ENCODE measurements at places on chromosomes 12 and 14. TPM values are rescaled to one million over a fixed set of nuclear protein-coding genes. Genes with fewer than 3 reads are reported as not detected.

DNA sequence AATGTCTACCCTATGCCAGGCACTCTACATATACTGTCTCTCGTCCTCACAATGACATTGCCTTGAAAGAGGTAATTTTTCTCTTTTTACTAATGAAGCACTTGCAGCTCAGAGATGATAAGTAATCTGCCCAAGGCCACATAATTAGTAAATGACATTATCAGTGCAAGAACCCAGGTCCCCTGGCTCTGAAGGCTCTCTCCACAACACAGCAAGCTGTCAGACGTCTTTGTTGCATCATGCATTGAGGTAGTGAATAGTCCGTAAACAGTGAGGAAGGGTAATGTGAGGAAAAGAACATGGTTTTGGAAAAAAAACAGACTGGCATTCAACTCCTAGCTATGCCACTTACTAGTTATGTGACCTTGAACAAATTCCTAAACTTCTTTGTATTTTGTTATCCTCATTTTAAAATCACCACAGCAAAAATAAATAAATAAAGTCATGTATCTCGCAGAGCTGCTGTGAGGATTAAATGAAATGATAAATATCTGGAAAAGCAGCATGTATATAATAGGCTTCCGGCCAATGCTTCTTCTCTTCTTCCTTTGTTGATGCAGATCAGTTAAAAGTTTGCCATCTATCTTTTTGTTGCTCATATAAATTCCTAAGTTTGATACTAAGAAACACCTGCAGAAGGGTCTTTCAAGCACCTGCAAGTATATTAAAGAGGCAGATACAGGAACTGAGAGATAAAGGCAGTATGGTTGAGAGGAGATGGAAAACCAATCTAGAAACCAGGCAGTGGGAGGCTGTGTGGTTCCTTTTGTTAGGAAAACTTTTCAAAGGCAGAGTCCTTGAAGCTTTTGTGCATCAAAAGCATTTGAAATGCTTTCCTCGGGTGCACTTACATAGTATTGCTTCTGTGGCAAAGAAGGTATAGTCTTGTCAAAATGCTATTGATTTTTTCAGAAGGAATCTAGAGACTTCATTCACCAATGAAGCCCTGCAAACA is 82.8 kb downstream of the BTG1 start:
- H3K27me3 ChIP-seq, result no peaks in the 10 kb centered on the region
- DNase-seq, result no peak
- no peak overlapping the region for H3K27ac ChIP-seq
- no peaks in the 10 kb centered on the region for H3K36me3 ChIP-seq
- H3K4me1 ChIP-seq, result peaks cover 26% of the 10 kb centered on the region
- H3K4me3 ChIP-seq, result no peak overlapping the region

DNA sequence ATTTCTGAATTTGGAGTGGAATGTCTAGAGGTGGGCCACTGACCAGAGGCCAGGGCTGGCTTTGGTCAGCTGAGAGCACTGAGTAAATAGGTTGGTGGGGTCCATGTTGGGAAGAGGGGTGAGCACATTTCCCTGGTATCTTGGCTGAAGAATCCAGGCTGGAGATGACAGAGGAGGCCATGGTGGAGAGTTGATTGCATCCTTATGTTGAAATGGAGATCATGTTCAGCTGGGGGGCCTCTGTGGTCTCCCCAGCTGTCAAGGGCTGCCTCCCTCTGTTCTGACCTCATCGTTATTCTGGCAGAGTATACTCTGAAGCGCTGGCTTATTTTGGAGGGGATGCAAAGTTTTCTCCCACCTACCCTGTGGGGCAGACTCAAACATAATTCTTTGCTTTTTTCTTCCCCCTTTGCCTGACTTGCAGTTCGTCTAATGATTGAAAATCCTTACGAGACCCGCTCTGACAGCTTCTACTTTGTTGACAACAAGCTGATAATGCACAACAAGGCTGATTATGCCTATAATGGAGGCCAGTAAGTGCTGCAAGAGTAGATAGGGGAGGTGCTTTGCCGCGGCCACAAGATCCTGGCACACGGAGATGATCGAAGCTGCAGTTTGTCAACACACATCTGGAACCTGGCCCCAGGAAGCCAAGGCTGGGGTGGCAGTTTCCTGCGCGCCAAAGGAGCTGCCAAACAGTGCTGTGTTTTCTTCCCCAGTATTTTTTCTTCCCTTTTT is 6.0 kb upstream of the ACADS start:
- H3K36me3 ChIP-seq, result peaks cover 94% of the 10 kb centered on the region
- H3K4me3 ChIP-seq, result no peak overlapping the region
- peaks cover 15% of the 10 kb centered on the region for H3K4me1 ChIP-seq
- DNase-seq, result no peak

Gene A2ML1
- total RNA-seq, result 1.2 TPM

DNA sequence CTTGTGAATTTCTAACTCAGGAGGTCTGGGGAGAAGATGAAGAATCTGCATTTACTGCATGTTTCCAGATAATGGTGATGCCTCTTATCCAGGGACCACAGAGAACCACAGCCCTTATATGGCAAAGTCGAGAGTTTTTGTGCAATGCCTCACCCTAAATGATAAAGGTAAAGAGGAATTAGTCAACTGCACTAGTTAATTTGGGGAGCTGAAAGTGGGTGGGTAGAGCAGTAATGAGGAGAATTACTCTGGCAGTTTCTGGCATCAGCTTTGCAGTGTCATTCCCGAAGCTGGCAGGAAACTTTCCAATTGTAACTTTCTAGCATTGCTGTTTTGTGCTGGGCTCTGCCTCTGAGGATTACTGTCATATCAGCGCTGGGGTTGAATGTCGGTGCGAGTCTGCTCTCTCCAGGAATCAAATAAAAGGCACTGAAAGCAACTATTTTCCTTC is 10.3 kb downstream of the EGLN3 start:
- no peak overlapping the region for H3K4me3 ChIP-seq
- no peak for DNase-seq
- H3K27me3 ChIP-seq, result no peaks in the 10 kb centered on the region
- H3K27ac ChIP-seq, result peak overlapping the region; percentile 84

- peaks cover 7% of the 10 kb centered on the region for H3K4me1 ChIP-seq
- no peaks in the 10 kb centered on the region for H3K27me3 ChIP-seq
- no peak overlapping the region for H3K27ac ChIP-seq
- no peaks in the 10 kb centered on the region for H3K36me3 ChIP-seq
- DNase-seq, result no peak
Measured at GRCh38 chr14:61033054-61033453, 52.0 kb downstream of the SLC38A6 start.

DNA sequence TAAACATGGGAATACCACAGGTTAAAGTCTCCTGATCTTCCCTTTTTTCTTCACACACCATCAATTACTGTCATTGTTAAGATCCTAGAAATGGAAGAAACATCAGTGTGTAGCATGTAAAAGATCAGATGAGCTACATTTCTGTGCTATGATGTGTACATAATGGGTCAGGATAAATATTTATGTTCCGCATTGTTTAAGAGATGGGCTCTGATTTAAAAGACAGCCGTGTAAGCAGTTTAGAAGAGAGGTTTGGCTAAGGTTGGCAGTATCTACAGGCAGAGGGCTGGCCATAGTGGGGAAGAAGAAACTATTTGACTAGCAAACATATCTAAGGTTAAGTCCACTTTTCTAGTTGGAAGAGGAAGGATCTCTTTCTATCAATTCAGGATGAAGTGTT is 49.4 kb downstream of the LRRC9 start:
- H3K4me1 ChIP-seq, result peaks cover 9% of the 10 kb centered on the region
- H3K4me3 ChIP-seq, result no peak overlapping the region
- H3K36me3 ChIP-seq, result no peaks in the 10 kb centered on the region
- H3K27me3 ChIP-seq, result no peaks in the 10 kb centered on the region
- H3K27ac ChIP-seq, result no peak overlapping the region

Gene NDUFA12
- 72.3 TPM for total RNA-seq

DNA sequence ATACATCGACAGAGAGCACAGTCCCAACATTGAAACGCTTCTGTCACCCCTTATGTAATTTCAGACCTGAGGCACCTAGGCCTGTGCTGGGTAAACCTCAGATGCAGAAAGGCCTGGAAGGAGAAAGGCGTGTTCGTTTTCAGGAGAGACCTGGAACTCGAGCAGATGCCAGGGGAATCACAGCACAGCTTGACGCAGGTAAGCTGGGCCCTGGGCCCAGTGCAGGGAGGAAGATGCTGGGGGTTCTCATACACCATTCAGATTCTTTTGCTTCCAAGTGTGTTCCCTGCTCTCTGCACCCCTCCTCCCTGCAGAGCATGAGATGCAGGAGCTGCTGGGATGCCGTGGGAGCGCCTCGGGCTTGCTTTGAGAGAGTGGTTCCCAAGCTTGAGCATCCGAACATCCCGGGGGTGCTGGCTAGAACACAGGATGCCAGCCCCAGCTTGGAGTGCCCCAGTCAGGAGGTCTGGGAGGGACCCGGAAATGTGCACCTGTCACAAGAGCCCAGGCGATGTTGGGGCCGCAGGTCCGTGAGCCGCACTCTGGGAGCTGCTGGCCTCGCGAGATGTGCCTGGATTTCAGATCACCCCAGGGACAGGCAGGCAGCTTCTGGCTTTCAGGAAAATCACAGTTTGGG is 35.9 kb downstream of the FZD10 start:
- no peak overlapping the region for H3K27ac ChIP-seq
- H3K4me3 ChIP-seq, result no peak overlapping the region
- DNase-seq, result no peak
- H3K27me3 ChIP-seq, result no peaks in the 10 kb centered on the region
- no peaks in the 10 kb centered on the region for H3K4me1 ChIP-seq
- H3K36me3 ChIP-seq, result no peaks in the 10 kb centered on the region

Gene GALNT16
- total RNA-seq, result 18.4 TPM

DNA sequence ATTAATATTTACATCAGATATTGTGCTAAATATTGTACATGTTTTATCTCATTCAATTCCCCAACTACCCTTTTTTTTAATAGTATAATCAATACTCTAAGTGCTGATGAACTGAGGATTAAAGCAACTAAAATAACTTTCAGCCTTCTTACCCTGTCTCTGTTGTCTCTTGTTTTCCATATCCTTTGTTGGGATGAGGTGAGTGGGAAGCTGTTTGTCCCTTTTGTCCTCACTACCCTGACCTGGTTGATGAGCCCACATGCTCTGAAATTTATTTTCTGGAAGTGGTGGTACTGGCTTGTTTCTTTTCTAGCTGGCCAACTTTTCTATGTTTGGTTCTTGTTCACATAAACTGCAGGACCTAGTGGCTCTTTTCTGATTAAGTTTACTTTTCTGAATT is 9.6 kb upstream of the ART4 start:
- H3K27ac ChIP-seq, result no peak overlapping the region
- no peaks in the 10 kb centered on the region for H3K27me3 ChIP-seq

Gene CD9
- total RNA-seq, result 416 TPM

Gene GOLGA5
- total RNA-seq, result 35.3 TPM

Gene CLEC4D
- not detected for total RNA-seq

GRCh38 chr12:112905451-112906089 is 1.2 kb upstream of the OAS1 start:
- peaks cover 3% of the 10 kb centered on the region for H3K36me3 ChIP-seq
- peaks cover 46% of the 10 kb centered on the region for H3K4me1 ChIP-seq
- no peaks in the 10 kb centered on the region for H3K27me3 ChIP-seq
- no peak overlapping the region for H3K4me3 ChIP-seq

Gene SPTB
- total RNA-seq, result 2.5 TPM

GRCh38 chr12:5034603-5035002 is 9.1 kb upstream of the KCNA5 start:
- no peak overlapping the region for H3K27ac ChIP-seq
- H3K27me3 ChIP-seq, result no peaks in the 10 kb centered on the region
- no peaks in the 10 kb centered on the region for H3K36me3 ChIP-seq
- DNase-seq, result no peak

DNA sequence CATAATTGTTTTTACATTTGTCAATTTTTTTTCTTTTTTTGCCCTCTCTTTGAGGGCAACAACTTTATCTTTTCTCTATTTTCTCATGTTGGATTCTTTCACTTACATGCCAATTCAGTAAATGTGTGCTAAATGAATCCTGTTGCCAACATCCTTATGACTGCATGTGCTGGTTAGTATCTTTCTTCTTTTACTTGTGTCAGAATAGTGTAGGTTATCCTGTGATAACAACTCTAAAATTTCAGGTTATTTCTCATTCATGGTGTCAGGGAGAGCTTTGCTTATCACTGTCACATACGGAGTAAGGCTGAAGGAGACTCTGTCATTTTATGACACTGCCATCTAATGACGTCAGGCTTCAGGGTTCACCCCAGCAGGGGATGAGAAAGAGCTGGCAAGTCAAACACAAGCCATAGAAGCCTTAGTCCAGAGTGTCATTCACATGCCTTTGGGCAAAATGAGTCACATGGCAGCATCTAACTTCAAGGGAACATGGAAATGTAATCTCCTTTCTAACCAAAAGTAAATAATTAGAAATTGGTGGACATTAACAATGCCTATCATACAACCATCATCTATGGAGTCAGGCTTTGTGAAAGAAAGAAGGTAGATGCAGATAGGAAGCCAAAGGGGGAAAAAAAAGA is 242.5 kb upstream of the ATP2B1 start:
- no peak overlapping the region for H3K27ac ChIP-seq
- no peak for DNase-seq
- no peaks in the 10 kb centered on the region for H3K36me3 ChIP-seq
- no peaks in the 10 kb centered on the region for H3K27me3 ChIP-seq
- peaks cover 45% of the 10 kb centered on the region for H3K4me1 ChIP-seq

GRCh38 chr12:5648692-5649359 is 216.9 kb downstream of the NTF3 start:
- no peak overlapping the region for H3K27ac ChIP-seq
- no peak for DNase-seq
- H3K36me3 ChIP-seq, result no peaks in the 10 kb centered on the region
- H3K27me3 ChIP-seq, result no peaks in the 10 kb centered on the region

Gene KCNK10
- total RNA-seq, result not detected

- no peak overlapping the region for H3K27ac ChIP-seq
- H3K27me3 ChIP-seq, result no peaks in the 10 kb centered on the region
- H3K4me3 ChIP-seq, result no peak overlapping the region
- peaks cover 46% of the 10 kb centered on the region for H3K36me3 ChIP-seq
- peaks cover 22% of the 10 kb centered on the region for H3K4me1 ChIP-seq
- no peak for DNase-seq
Measured at GRCh38 chr12:2638273-2639019, 156.3 kb upstream of the FKBP4 start.

Gene IGF1
- total RNA-seq, result 15.4 TPM

DNA sequence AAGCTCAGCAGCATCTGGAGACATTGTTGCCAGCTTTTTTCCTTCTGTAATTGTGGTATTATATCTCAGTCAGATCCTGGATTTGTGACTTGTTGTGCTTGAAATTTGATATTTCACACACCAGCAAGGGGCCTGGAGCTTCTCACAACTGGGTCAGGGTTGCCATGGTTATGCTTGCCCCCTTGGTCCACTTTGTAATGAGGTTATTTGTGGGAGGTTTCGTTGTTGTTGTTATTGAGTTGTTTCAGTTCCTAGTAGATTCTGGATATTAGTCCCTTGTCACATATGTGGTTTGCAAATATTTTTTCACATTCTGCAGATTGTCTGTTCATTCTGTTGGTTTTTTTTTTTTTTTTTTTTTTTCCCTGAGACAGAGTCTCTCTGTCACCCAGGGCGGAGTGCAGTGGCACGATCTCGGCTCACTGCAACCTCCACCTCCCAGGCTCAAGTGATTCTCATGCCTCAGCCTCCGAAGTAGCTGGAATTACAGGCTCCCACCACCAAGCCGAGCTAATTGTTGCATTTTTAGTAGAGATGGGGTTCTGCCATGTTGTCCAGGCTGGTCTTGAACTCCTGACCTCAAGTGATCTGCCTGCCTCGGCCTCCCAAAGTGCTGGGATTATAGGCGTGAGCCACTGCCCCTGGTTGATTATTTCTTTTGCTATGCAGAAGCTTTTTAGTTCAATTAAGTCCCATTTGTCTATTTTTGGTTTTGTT is 80.6 kb upstream of the ETV6 start:
- H3K4me1 ChIP-seq, result no peaks in the 10 kb centered on the region
- H3K36me3 ChIP-seq, result no peaks in the 10 kb centered on the region

Gene AKAP5
- total RNA-seq, result 2.0 TPM

All from esophagus muscularis mucosa (tissue), 4 donors.